HS-5 (cell line): ENCODE measurements at places on chromosomes 2 and 18.
A peak's percentile ranks its signal among the peaks of the same experiment; 100 is the strongest.

- DNase-seq = no peak
These were observed 170.5 kb downstream of the CELF4 start for GRCh38 chr18:37395138-37395537.

GRCh38 chr2:240277073-240277806, 136.8 kb upstream of the OTOS start:
- DNase-seq = no peak

DNA sequence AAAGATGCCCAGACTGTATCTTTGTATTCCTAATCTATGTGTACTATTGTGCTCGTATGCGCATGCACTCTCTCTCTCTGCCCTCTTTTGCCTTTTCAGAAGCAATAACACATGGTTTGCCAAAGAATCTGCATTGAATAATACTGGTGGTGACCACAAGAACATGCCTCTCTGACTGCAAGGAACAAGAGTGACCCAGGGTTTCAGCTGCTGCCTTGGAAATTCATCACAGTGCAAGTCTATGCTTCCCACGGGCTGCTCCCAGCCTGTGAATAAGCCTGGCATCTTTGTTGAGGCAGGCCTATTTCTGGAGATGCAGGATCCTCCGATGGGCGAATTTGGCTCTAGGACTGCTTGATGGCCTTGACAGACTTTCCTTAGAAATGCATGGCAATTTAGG, 689.4 kb upstream of the FANCL start:
- no peak for DNase-seq

DNA sequence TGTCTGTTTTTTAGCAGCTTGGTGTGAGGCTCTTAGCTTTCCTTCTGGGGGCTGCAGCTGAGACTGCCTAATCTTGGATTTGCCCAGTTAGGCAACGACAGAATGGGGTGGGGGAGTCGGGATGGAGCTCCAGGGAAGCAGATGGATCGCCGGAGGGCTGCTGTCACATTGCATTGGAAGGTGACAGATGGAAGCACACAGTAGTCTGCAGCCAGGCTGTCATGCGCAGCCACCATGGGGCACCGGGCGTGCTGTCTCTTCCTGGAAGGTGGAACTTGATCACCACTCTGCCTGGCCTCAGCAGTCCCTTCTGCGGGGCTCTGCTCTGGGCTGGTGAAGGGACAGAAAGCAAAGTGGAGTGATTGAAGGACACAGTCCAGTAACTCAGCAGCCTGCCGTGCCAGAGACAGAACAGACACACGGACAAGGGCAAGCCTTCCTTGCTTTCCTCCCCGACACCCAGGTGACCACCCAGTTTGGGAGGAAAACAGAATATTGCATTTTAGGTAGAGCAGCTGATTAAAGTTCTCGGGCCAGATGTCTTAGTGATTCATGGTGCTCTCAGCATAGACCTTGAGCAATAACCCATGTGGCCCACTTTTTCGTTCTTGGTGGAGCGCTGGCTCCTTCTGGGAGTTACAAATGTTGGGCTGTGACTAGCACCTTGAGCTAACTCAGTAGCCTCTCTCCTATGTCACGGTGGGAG, 40.9 kb downstream of the RNF144A start:
- DNase-seq = no peak

- DNase-seq = no peak
These were observed 24.5 kb downstream of the HDAC4 start for GRCh38 chr2:239376351-239376750.

- DNase-seq = peak; percentile 58
These were observed 95.3 kb downstream of the CD8B2 start for GRCh38 chr2:106582148-106583143.

DNA sequence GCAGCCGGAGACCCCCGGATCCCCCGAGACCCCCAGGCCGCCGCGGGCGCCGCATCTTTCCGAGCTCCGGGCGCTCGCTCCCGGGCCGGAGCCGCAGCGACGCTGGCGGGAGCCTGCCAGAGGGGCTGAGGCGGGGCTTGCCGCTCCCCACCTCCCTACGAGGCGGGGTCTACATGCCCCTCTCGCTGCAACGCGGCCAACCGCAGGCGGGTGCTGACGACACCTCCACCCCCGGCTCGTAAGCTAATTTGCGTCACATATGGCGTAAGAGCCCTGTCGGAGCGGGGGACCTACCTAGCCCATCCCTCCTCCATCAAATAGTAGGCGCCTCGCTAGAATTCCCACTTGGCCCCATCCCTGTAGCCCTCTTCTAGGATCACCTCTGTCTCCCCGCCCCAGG, at the start of gene PTPRN:
TSS of gene PTPRN (minus strand) at position 124 of the 400 bp plus-strand sequence. CDS start at position 55, 69 bp downstream.
- DNase-seq = peak; percentile 36

GRCh38 chr2:73640946-73641766, 1.1 kb downstream of the NAT8 start:
- no peak for DNase-seq

- no peak for DNase-seq
These were observed 37.9 kb downstream of the DARS1 start for GRCh38 chr2:135947483-135947882.

GRCh38 chr18:71250191-71250590, 961.3 kb downstream of the SOCS6 start:
- no peak for DNase-seq

DNA sequence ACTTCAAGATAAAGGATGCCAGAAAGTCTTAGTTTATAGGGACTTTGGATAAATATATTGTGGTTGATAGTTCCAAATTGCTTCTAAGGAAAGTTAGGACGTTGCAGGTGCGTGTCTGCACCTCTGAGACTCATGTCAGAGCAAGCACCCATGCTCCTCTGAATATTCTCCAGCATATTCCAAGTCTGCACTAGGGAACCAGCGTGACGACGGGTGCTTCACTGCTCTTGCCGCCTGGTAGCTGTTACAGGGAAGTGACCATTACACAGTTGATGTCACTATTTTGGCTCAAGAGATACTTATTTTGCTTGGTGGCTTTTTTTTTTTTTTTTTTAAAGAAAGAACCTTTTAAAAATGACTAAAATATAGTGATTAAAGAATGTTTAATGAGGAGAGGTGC, 35.6 kb downstream of the GATA6 start:
- no peak for DNase-seq

- DNase-seq = no peak
These were observed 12.4 kb upstream of the IL1R1 start for GRCh38 chr2:102129951-102130646.

DNA sequence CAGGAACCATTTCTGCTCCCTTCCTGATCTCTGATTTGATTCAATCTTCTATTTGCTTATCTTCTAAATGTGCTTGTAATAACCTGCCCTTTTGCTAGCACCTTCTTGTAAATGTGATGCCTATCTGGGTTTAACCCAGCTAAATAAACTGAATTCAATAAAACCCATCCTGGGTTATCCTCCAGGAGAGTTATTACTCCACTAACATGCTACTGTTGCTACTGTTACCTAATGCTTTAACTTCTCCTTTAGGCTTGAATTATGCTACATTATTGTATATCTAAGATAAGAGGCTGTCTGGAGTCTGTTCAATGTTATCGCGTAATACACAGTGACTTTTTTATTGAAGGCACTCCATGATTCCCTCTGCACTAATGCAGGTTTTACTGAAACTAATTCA, 206.5 kb upstream of the CTAGE1 start:
- DNase-seq = no peak

- no peak for DNase-seq
These were observed 38.8 kb downstream of the DNER start for GRCh38 chr2:229675569-229675968.

DNA sequence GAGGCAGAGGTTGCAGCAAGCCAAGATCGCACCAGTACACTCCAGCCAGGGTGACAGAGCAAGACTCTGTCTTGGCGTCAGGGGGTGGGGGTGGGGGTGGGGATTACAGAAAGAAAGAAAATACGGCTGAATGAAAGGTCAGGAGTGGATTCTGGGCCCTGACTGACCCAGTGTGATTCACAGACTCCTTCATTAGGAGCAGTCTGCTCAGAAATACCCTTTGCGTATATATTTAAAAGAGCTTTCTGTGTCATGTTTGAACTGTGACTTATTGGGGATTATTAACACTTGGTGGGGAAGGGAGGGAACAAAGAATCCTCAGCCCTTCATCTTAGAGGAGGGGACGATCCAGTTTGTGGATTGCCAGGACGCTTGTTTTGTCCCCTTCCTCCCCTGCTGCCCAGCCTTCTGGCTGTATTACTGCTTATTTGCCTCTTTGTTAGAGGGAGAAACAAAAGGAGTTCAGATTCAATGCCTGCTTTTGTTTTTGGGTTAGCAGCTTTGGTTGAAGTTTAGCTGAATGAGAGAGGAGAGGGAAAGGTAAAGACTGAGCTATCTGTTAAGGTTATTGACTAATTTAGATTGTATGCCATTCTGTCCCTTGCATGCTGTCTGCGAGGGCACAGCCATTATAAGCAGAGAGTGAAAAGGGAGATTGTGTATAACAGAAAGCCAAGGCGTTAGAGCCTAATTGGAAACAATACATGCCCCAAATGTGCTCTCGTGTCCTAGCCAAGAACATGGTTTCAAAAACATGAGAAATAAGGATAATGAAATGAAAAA, 118.3 kb downstream of the FMNL2 start:
- DNase-seq = no peak

- peak; percentile 13 for DNase-seq
These were observed 27.4 kb downstream of the HPCAL1 start for GRCh38 chr2:10329880-10330699.

DNA sequence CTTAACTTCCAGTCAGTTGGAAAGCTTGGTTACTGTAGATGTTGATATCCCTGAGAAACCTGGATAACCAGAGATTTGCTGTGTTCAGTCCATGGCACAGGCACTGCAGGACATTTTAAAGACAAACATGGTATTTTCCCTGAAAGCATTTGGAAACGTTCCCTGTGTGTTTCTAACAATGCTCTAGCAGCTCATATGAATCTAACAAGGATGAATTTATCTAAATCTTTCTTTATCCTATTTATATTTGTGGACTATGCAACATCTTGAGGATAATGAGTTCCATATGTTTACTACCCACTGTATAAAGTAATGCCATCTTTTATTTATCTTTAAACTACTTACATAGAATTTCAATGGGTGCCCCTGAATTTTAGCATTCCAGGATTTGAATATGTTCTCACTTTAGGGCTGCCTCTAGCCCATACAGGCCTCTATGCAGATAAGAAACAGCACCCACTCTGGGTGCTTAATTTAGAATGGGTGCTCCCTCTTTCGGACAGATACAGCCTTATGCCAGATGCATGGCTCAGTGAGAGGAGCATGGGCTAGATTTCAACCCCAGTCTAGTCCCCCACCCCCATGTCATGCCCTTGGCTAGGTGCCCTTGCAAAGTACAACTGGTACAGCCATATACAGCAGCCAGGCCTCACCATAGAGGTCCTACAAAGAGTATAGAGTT, 50.6 kb upstream of the NEMP2 start:
- no peak for DNase-seq

DNA sequence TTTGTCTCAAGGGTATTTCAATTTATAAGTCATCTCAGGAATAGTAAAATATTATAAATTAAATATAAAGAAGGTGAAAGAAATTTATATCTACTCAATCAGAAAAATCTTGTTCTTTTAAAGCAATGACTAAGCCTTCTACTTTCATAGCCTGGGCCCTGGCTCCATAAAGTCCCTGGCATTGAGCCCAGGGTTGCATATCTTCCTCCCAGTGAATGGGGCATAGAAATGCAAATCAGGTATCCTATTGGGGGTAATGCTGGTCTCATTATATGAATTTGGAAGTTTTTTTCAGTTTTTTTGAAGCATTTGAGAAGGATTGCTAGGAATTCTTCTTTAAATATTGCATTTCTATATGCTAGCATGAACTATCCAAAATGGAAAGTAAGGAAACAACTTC, 73.9 kb upstream of the MC2R start:
- no peak for DNase-seq

DNA sequence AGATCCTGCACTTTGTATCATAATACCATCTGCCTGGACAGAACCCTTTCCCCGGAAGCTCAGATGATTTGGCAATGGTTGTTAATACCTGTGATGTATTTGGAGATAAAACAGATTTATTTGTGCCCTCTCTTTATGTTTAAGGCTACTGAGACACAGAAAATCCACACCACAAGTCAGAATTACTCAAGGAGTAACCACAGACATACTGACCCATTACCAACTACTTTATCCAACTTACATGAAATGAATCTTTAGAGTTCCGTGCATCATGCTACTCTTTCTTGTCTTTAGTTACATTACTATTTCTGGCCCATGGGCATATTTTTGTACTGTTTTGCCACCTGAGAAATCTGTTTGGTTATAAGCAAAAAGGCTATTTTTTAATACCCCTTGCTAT, 384.0 kb downstream of the STK39 start:
- no peak for DNase-seq

- DNase-seq = no peak
These were observed 189.4 kb upstream of the CWC22 start for GRCh38 chr2:180196419-180196977.

DNA sequence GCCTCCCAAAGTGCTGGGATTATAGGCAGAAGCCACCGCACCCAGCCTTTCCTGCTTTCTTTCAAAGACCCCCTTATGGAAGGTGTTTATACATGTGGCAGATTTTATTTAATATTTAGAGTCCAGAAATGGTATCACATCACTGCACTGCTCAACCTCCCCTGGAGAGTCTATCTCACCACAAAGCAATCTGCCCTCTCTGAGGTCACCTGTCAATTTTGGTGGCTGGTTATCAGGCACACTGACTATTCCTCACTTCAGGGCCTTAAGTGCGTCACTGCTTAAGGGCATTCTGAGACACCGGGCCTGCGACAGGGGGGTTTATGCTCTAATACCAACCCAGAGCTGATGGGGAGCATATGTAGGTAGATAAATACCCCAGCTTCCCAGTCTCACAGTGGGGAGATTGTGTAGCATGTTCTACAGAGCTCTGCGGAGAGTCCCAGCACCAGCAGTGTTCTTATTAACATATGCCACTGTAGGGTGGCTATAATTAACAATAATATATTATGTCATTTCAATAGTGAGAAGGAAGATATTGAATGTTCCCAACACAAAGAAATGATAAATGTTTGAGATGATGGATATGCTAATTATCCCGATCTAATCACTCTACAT, 42.7 kb upstream of the ZDBF2 start:
- DNase-seq = no peak

DNA sequence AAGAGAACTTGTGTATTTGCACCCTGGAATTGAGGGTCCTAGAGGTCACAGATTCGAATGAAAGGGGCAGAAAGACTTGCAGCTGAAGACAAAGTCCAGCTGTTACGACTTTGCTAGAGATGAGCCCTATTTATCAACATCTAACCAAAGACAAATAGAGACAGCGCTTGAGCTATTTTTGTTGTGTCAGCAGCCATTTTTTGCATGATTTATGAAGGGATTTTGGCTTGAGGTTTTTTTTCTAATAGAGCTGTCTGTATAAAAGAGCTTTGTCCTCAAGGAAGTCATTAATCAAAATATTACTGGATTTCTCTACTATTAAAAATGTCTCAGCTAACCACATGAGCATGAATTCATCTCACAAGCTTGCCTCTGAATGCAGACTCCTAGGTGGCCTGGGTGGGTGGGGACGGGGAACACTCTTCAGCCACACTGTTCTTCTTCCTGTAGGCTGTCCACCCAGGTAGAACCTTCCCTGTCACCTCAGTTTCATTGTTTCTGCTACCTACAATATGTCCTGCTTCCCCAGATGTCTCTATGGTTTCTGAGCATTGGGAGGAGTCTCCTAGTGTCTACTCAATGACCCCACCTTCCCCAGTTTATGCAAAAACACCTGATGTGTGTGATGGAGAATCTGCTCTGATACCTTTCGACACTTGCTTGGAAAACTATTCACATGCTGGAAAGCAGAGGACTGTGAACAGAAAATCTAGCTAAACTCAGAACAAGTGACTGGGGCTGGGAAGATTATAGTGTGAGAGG, 7.2 kb upstream of the CD226 start:
- DNase-seq = no peak

- DNase-seq = no peak
These were observed 85.1 kb upstream of the ZNF532 start for GRCh38 chr18:58779529-58779928.

- no peak for DNase-seq
These were observed 208.7 kb downstream of the CYP26B1 start for GRCh38 chr2:71938659-71939587.
